ENCODE measurements at places on chromosomes 2 and 18. TPM values are rescaled to one million over a fixed set of nuclear protein-coding genes. Genes with fewer than 3 reads are reported as not detected.

The MEP1B gene
- not detected for total RNA-seq

The TTC31 gene
- total RNA-seq: 31.5 TPM

The ALKAL2 gene
- total RNA-seq: 0.28 TPM

The PSMG2 gene
- 109 TPM for total RNA-seq

The APOB gene
- not detected for total RNA-seq

The LBX2 gene
- 0.36 TPM for total RNA-seq

The LYG2 gene
- not detected for total RNA-seq

The ATRAID gene
- total RNA-seq: 109 TPM

The ZSWIM2 gene
- not detected for total RNA-seq

The CYTIP gene
- 321 TPM for total RNA-seq

All from activated CD4-positive, alpha-beta T cell treated with anti-CD3 and anti-CD28 coated beads, Interleukin-2, amount 10 ng/mL, durations not matched to agents 24 days and 14 days (primary cell).